ENCODE measurements at places on chromosomes 2 and 18. TPM values are rescaled to one million over a fixed set of nuclear protein-coding genes. Genes with fewer than 3 reads are reported as not detected.
A peak's percentile ranks its signal among the peaks of the same experiment; 100 is the strongest.

- no peak for DNase-seq
Observed at GRCh38 chr2:37926635-37927034, 1.5 kb downstream of the RMDN2 start.

DNA sequence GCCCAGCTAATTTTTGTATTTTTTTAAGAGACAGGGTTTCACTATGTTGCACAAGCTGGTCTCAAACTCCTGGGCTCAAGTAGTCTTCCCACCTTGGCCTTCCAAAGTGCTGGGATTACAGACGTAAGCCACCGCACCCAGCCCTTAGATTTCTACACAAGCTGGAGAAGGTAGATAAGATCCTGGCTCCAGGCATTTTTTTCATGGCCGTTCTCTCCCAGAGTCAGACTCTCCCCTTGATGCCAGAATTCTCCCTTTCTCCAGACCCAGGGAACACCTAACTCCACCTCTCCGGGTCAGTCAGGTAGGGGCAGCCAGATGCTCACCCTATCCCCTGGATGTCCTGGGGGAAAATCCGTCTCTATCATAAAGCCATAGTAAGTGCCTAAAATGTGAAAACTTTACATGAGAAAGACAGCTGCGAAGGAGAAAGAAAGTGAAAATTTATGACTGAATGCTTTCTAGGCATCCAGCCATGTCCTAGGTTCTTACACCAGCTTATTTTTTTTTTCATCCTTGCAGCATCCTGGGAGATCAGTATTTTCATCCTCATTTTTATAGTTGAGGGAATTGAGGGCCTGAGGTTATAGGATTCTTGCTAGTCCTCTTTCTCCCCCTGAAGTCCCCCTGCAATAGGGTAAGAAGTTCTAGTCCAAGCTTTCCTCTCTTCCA is 16.3 kb downstream of the SIX3 start:
- DNase-seq, result no peak

GRCh38 chr18:12491611-12492435 is 84.1 kb downstream of the PRELID3A start:
- no peak for DNase-seq

GRCh38 chr18:22337306-22337705 is 80.4 kb downstream of the CTAGE1 start:
- DNase-seq, result no peak

DNA sequence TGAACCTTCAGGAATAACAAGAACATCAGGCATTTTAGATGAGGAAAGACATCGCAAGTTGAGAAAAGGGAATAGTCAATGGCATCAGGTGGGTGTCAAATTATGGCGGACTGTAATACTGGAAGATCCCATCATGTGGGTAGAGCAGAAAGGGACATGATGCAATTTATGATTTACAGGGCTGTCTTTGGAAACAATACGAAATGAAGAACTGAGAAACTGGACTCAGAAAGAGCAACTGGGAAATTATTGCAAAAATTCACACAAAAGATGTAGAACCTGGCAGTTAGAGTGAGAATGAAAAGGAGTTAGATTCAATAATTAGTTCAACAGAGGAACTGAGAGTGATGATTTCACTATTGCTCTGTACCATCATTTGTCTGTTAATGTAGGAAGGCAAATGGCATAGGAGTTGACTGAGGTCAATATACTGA is 1635.0 kb upstream of the ACVR2A start:
- DNase-seq, result no peak

DNA sequence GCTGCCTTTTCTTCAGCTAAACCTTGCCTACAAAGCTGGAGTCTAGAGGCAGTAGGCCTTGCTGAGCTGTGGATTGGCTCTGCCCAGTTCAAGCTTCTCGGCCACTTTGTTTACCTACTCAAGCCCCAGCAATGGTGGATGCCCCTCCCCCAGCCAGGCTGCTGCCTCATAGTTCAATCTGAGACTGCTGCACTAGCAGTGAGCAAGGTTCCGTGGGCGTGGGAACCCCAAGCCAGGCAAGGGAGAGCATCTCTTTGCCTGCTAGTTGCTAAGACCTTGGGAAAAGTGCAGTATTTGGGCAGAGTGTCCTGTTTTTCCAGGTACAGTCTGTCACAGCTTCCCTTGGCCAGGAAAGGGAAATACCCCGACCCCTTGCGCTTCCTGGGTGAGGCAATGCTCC is 68.9 kb downstream of the VAPA start:
- peak; percentile 19 for DNase-seq

- DNase-seq, result peak; percentile 58
Observed at GRCh38 chr2:189698020-189698887, 23.8 kb downstream of the ANKAR start.

GRCh38 chr2:120390381-120391055 is 44.6 kb downstream of the INHBB start:
- no peak for DNase-seq

DNA sequence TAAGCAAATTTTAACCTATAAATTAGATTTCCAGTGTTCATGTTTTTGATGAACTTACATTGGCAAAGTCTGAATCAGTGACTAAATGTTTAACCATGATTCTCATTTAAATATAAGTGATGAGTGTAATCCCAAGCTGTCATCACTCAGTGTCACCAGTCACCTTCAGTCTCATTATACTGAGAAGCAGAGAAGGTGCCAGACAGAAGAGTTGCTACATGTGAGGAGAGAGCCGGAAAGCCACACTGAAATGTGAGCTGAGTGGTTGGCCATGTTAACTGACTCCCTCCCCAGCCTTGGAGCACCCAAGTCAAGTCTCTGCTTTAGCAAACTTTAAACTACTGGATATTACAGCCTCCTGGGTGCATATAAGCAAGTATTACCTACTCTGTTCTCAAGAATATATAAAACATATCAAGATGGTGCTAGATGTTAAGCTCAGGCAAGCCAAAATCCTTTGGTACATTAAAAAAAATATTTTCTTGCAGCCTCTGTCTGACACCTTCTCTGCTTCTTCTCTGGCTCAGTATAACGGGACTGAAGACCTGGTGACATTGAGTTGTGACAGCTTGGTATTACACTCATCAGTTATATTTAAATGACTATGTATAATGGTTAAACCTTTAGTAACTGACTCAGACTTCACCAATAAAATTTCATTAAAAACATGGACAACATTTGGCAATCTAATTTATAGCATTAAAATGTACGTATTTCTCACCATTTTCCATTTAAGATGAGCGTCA is 75.8 kb upstream of the MAP3K20 start:
- no peak for DNase-seq

DNA sequence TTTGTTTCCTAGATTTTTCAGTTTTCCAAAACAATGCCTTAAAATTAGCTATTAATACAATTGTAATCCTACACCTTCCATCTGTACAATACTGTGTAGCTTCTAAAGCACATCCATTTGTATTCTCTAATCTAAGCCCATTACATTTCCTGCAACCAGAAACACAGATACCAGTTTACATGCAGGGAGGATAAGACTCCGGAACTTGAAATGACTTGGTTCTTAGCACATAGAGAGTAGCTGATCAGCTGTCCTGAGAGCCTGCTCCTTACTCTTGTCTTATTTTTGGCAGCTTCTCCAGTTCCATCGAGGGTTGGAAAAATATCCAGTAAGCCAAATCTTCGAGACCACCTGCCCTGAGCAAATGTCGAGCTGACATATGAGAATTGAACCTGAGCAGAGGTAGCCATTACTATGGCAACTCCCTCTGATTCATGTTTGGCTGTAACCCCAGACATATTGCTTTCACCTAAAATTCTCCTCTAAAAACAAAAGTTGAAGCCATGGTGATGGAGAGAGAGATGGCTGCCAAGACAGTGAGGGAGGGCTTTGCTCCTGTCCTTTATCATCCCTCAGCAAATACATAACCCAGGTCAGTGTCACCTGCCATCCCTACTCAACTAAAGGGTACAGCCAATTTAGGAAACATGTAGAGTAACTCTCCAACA is 542.8 kb downstream of the IRS1 start:
- no peak for DNase-seq

DNA sequence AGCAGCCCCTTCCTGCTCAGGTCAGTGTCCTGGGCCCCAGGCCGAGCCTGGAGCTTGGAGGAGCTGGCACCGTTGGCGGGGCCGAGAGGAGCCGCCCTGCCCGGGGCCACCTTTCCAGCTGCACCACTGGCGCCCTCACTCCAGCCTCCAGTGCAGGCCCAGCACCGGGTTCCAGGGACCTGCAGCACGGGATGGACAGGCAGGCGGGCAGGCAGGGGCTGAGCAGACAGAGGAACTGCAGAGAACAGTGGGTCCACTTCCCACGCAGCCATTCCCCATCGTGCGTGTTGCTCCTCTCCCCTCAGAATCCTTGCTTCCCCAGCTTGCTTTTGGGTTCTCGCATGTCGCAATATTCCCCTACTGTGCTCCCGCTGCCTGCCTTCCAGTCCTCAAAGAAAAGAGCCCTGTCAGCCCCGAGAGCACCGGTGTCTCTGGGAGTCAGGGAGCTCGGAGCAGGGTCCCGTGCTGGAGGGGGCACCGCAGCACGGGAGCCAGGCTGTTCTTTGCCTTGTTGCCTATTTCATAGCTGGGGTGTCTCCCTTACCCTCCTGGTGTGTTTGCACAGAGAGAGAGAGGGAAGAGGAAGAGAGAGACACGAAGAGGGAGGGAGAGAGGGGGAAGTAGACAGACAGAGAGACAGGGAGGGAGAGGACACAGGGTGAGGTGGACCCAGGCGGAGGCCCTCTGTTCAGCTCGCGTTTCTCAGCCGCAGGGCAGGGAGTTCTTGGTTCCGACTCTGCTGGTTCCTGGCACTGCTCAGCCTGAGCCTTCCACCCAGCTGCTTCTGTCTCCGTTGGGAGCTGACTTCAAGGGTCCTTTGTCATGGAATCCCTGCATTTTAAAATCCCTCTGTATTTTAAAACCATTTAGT is 126.0 kb downstream of the MBP start:
- DNase-seq, result no peak

The ERFE gene
- total RNA-seq, result 1.0 TPM

The POTEI gene
- total RNA-seq, result not detected

The FHOD3 gene
- not detected for total RNA-seq

The COL5A2 gene
- total RNA-seq, result 2.3 TPM

The EVX2 gene
- total RNA-seq, result not detected

The PSMA8 gene
- total RNA-seq, result 1.8 TPM

Data from activated CD8-positive, alpha-beta T cell treated with anti-CD3 and anti-CD28 coated beads for 36 hours (primary cell).